ENCODE measurements at places on chromosomes 3 and 15.

DNA sequence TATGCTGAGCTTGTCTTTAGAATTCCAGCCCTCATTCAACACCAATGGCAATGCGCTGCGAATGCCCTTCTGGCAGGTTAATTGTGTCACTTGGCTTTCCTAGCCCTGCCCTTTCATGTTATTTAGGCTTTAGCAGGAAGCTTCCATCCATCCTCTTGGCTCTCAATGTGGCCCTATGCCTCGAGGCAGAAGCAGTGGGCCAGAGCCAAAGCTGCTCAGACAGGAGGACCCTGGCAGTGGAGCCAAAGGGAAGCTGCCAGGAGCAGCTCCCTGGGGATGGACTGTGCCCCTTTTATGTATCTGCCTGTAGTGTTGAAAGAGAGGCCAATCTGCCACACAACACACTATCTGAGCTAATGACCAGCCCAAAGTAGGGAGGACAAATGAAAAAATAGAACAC is 376.4 kb downstream of the CTNNB1 start:
- no peak for DNase-seq

DNA sequence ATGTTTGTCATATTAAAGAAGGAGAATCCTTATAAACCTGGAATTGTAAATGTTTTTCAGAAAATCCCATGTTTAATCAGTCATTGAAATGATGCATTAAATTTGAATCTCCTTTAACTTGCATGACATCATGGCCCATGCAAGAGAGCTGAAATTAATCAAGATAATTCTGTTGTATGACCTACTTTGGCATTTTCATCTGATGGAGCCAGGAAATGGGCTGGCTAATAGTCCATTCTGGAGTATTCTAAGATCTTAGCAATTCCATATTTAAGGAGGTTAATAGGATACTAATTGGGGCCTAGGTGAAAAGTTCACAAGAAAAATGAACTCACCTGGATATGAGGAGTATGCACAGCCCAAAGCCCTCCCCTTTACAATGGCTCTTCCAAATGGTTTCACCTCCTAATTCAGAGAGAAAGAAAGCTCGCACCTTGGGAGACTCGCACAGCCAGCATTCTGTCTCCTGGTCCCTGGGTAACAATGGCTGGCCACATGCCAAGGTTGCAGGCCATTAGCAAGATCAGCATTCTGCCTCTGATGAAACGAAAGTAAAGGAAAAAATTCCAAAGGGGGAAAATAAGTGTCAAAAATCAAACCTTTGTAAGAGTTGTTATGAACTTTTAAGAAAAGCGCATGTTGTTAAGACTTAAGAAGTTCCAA is 786.4 kb downstream of the MCTP2 start:
- no peak for DNase-seq

DNA sequence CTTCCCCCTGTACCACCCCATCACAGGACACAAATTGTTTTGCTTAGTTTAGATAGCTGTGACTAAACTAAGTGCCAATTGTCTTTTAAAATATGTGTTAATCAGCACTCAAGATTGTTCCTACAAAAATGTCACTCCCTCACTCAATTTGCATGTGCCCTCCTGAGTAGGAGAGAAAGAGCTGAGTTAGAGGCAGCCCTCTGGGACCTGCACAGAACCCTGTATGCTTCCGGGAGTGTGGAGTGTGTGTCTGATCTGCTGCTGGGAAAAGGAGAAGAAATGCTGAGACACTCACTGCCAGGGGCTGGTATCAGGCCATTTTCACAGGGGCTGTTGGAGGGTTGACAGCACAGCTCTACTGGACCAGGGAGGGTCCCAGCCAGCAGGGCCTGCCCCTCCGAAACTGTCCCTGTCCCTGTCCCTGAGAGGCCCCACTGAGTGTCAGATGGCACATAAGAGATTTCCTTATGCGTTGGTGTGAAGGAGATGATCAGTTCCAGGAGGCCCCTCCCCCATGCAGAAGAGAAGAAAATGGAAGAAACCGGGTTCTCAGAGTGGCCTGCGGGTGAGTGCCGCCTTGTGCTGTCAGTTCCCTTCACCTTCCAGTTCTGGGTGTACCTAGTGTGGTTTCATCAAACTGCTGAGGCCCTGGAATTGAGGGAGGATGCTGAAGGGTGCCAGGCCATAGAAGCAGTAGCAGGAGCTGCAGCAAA is 3.9 kb upstream of the B3GNT5 start:
- no peak for DNase-seq

DNA sequence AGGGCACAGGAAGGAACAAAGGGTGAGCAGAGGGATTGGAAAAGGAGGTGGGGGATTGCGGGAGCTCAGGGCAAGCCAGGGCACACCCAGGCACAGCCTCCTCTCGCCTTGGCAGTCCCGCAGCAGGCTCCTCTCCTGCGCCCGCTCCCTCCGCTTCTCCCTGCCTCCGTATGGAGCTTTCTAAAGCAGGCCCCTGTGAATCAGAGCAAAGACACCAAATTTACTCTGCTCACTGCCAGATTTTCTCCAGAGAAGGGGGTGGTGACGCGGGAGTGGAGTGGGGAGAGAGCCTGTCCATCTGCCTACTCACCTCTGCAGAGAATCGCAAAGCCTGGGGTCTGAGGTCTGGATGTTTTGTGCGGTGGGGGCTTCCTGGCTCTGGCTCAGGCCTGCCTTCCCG is 20.0 kb downstream of the ATP2B2 start:
- DNase-seq = no peak

- DNase-seq = no peak
Observed at GRCh38 chr3:171127611-171128010, 101.1 kb upstream of the SLC2A2 start.

GRCh38 chr3:13240928-13241618 is 167.8 kb upstream of the IQSEC1 start:
- DNase-seq = no peak

GRCh38 chr3:56373386-56373785 is 94.9 kb downstream of the ERC2 start:
- DNase-seq = no peak
